Activated CD4-positive, alpha-beta T cell treated with anti-CD3 and anti-CD28 coated beads, Interleukin-10, Interleukin-2, amounts not matched to agents 100 ng/mL and 50 ng/mL, durations not matched to agents 16 hours and 8 hours (primary cell): ENCODE measurements at places on chromosomes 13 and 19.
A peak's percentile ranks its signal among the peaks of the same experiment; 100 is the strongest.

DNA sequence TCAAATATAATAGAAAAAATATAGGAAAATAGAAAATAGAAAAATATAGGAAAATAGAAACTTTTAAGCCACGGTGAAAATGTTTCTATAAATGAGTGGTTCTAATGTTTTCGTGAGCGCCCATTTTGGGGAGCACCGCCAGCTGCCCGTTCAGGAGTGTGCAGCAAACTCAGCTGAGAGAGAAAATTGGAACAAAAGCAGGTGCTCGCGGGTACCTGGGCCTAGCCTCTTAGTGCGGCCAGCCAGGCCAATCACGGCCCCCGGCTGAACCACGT, 204 bp upstream of the PDX1 start:
- DNase-seq, result peak; percentile 28

DNA sequence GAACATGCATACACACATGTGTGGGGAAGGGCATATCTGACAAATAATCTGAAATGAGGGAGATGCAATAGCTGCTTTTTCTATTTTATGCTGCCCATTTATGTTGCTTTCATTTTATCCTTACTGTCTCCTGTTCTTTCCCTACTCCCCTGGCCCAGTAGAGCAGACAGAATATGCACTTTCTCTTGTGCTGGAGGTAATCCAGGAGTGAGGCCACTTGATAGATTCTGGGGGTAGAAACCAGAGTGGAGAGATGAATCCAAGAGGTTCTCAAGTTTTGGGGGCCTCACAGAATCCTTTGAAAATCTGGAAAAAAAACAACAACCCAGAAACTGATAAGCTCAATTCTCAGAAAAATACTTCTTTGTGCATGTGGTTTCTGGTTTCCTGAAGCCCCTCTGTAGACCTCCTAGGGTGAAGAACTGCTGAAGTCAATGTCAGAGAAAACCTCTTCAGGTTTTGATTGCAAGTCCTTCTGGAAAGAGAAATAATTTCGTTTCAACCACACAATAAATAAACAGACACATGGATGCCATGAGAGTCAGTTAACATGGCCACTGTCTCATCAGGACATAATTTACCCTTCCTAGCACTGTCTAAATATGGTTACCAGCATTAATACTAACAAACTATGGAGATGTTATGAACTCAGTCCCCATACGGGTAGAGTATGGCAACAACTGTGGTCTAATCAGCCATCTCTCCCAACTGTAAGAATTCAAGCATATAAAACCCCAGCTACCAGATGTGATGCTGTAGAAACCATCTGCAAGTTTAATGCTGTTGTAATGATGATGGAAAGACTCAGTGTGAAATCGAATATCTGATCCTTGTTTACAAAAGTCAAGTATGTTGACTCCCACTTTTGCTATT, 355.6 kb downstream of the SLC7A1 start:
- no peak for DNase-seq

DNA sequence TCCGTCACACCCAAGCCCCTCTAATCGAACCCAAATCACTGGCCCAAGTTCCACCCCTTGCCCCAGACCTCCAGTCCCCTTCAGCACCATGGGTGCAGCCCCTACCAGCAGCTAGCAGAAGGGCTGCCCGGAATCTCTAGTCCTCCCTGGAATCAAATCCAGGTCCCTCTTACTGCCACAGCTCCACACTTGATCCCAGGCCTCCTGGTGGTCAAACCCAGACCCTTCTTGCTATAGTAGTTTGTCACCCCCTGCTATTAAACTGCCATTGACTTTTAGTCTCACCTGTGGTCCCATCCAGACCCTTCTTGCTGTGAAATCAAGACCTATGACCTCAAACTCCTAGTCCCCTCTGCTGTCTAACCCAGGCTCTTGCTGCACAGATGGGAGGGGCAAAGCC, 8.7 kb downstream of the HIPK4 start:
- no peak for DNase-seq

- no peak for DNase-seq
Observed at GRCh38 chr13:94494026-94494425, 14.5 kb upstream of the DCT start.

GRCh38 chr19:1449467-1450442, at the start of gene APC2:
APC2 (plus strand) TSS chr19:1450121; CDS start chr19:1453002, 2,881 bp downstream.
- peak; percentile 54 for DNase-seq

DNA sequence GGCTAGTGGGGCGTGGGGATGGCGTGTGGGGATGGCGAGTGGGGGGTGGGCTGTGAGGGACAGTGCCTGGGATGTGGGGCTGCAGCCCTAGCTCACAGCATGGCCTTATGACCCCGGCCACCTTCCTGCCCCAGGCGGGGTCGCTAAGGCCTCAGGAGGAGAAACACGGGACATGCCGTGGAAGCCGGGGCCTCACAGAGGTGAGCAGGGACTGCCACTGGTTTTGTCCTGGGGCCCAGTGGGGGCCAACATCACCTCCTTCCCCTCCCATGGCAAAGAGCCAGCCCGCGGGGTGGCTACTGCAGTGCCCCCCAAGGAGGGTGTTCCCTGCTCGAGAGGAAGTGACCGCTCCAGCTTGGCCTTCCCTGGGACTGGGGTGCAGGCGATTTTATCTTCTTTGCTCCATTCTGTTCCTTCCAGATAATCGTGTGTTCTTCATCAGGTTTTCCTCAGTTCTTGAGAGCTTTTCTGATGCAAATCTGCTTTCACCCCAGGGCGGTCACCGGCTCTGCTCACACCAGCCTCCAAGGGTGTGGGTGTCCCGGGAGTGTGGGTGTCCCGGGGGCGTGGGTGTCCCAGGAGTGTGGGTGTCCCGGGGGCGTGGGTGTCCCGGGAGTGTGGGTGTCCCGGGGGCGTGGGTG, 1.2 kb downstream of the F7 start:
- no peak for DNase-seq

DNA sequence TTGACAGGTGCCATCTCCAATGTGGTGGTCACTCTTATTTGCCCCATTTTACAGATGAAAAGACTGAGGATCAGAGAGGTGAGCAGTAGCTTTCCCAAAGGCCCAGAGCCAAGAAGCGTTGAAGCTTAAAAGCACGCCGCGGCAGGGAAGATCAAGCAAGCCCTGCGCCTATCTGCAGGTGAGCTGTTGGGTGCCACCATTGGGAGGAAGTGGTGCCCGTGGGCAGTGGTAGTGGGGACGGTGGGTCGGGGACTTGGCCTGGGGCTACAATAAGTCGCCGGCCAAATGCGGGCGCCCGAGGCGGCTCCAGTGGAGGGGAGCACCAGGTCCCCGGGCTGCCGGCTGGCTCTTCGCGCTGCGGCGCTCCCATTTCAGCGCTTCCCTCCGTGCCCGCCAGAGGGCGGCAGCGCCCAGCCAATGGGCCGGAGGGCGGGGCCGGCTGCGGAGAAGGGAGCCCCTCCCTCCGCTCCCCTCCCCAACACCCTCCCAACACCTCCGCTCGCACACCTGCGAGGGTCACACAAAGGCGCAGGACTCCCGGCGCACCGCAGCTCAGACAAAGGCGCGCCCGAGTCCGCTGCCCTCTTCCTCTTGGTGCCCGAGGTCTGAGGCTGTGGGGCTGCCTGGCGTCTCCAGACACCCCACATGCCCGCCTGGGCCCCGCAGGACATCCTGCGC, 744 bp upstream of the POU2F2 start:
- DNase-seq, result peak; percentile 89

GRCh38 chr13:43516401-43516833, 270.4 kb downstream of the ENOX1 start:
- DNase-seq, result no peak

DNA sequence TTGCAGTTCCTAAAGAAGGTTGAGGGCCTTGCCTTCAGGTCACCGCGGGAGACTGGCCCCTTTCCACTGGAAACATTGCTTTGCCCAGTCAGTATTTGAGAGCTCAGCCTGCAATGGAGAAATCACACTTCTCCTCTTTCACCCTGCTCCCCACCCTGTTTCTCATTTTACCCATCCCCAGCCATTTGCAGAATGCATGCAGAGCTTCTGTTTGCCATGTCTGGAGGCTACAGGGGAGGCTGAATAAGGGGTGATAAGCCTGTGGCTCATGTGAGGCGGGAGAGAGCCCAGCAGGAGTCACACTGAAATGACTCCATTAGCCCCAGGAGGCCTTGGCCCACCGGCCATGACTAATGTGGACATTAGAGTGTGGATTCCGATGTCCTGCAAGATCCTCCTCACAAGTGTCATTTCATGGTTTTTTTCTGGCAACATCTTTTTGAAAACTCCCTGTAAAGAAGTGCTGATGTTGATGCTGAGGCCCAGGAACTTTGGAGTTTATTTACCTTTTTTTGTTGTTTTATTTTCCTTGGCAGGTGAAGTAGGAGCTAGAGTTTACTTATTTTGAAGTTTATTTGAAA, 6.3 kb downstream of the SPINT2 start:
- DNase-seq, result no peak

DNA sequence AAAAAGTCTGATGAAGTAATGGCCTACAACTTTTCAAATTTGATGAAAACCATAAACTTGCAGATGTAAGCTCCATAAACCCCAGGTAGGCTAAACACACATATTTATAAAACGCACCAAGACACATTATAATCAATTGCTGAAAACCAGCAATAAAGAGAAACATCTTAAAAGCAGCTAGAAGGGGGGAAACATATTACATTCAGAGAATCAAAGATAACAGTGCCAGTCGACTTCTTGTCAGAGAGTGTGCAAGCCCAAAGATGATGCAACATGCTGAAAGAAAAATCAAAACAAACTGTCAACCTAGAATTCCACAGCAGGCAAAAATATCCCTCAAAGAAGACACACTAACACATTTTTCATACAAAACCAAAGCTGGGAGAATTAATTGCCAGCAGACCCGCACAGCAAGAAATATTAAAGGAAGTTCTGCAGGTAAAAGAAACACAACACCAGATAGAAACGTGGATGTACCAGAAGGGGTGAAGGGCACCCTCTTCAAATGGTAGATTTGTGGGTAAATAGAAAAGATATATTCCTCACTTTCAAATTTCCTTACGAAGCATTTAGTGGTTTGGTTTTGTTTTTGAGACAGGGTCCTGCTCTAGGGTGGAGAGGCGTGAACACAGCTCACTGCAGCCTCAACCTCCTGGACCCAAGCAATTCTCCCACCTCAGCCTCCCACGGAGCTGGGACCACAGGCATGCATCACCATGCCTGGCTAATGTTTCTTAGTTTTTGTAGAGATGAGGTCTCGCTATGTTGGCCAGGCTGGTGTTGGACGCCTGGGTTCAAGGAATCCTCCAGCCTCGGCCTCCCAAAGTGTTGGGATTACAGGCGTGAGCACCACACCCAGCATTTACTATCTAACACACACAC, 16.5 kb upstream of the ATP1A3 start:
- DNase-seq, result no peak

GRCh38 chr13:71644579-71644978, 222.4 kb downstream of the DACH1 start:
- no peak for DNase-seq

DNA sequence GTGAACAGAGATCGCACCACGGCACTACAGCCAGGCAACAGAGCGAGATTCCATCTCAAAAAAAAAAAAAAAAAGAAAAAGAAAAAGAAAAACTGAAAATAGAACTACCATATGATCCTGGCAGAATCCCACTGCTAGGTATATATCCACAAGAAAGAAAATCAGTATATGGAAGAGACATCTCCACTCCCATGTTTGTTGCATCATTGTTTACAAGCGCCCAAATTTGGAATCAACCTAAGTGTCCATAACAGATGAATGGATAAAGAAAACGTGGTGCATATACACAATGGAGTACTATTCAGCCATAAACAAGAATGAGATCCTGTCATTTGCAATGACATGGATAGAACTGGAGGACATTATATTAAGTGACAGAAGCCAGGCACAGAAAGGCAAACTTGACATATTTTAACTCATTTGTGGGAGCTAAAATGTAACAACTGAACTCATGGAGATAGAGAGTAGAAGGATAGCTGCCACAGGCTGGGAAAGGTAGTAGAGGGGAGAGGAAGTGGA, 26.1 kb downstream of the DYRK1B start:
- no peak for DNase-seq

DNA sequence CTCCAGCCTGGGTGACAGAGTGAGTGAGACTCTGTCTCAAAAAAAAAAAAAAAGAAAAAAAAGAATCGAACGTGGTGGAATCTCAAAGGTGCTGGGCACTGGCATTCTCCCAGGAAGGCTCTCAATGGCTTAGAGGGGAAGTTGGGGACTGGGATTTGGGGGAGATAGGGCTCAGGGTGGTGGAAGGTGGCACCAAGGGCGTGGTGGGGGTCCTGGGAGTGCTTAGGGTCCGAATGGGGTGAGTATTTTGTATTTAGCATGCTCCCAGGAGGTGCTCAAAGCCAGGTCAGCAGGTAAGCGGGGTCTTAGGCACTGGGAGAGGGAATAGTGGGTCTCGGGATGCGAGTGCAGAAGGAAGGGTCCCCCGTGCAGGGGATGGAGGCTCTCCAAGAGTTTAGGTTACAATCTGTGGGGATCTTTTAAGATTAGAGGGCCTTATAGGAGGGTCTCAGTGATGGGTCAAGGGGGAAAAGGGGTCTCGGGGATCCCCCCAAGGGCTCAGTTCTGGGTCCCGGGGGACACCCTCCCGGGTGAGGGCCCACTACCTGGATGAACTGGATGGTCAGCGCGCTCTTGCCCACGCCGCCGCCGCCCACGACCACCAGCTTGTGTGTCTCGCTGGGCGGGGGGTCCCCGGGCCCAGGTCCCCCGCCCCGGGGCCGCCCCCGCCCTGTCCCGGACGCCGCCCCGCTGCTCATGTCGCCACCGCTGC, 386 bp downstream of the RRAS start:
- no peak for DNase-seq

GRCh38 chr13:113954046-113954835, 19.6 kb downstream of the C13orf46 start:
- DNase-seq, result no peak

DNA sequence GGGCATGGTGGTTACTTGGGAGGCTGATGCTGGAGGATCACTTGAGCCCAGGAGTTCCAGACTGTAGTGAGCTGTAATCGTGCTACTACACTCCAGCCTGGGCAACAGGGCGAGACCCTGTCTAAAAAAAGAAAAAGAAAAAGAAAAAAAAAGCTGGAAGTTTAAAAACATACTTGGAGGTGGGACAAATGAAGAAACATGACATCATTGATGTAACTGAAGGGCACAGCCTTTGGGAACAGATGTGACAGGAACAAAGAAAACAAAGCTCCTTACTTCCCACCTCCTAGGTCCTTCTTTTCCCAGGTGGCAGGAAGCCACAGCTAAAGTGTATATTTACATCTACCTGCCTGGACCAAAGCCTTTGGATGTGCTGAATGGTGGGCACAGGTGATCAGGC, 1.9 kb downstream of the PEX11G start:
- no peak for DNase-seq

GRCh38 chr19:16217716-16218451, 20.2 kb downstream of the AP1M1 start:
- DNase-seq, result no peak

GRCh38 chr19:30479231-30479630, 107.0 kb downstream of the ZNF536 start:
- no peak for DNase-seq

- no peak for DNase-seq
Observed at GRCh38 chr13:98384739-98385138, 192.2 kb downstream of the STK24 start.

- no peak for DNase-seq
Observed at GRCh38 chr13:75136151-75136550, 345.8 kb downstream of the TBC1D4 start.

GRCh38 chr19:7450243-7451223, 38.3 kb downstream of the PEX11G start:
- no peak for DNase-seq

GRCh38 chr19:50255115-50255514, 51.7 kb downstream of the MYH14 start:
- no peak for DNase-seq
